ENCODE measurements at places on chromosomes 1 and 21.

GRCh38 chr1:105317976-105318375 is 1568.3 kb downstream of the AMY1C start:
- no peak for DNase-seq

DNA sequence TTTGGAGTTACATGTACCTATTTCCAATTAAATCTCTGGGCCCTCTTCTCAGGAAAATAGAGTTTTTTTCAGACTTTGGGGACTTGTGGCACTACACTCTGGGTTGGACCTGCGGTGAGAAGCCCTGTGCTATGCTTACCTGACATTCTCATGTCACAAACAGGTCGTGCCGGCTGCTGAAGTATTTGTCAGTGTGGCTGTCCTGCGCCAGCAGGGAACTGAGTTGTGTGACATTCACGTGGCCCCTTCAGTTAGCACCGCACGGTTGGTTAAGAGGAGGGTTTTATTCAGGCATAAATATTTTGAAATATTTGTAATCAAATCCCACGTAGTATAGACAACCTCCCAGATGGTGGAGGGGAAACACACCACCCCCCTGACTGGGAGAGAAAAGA is 6.3 kb upstream of the COL6A2 start:
- no peak for DNase-seq

- no peak for DNase-seq
Observed at GRCh38 chr1:54459140-54459539, 52.9 kb upstream of the SSBP3 start.

DNA sequence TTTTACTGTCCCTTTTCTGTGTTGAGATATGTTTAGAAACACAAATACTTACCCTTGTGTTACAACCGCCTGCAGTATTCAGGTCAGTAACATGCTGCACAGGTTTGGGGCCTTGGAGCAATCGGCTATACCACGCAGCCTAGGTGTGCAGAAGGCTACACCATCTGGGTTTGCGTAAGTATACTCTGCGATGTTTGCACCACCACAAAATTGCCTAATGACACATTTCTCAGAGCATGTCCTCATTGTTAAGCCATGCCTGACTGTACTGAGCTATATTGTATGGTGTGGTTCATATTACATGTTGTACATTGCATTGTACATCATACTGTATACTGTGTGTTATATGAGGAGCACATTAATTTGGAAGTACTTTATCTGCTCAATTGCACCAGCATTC is 247.4 kb downstream of the RHOU start:
- no peak for DNase-seq

DNA sequence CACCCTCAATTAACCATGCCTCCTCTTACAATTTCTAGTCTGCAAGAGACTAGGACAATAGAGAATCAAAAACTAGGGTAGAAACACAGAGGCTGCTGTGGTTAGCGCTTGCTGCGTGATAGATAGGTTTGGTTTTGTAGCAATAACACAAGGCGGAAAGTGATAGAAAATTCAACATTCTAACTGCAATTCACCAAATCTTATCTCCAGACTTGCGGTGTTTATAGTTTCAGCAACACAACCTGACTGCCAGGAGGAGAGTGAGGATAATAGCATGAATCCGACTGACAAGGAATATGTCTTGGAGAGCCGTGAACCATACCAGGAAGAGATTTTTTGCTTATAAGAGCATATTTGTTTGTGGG is 30.7 kb upstream of the IFNAR2 start:
- DNase-seq, result no peak

DNA sequence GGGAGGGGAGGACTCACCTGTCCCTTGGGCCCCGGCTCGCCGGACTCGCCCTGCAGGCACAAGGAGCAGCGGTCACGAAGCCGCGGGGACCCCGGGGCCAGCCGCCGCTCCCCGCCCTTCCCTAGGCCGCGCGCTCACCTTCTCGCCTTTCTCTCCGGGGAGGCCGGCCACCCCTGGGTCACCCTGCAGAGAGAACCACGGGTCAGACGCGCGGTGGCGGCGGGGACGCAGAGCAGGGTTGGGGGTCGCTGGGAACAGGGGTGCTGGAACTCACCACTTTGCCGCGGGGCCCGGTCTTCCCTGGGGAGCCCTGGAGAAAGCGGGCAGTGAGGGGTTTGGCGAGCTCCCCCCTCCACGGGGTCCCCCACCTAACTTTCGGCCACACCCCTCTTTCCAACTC is 13.3 kb downstream of the COL9A2 start:
- no peak for DNase-seq

DNA sequence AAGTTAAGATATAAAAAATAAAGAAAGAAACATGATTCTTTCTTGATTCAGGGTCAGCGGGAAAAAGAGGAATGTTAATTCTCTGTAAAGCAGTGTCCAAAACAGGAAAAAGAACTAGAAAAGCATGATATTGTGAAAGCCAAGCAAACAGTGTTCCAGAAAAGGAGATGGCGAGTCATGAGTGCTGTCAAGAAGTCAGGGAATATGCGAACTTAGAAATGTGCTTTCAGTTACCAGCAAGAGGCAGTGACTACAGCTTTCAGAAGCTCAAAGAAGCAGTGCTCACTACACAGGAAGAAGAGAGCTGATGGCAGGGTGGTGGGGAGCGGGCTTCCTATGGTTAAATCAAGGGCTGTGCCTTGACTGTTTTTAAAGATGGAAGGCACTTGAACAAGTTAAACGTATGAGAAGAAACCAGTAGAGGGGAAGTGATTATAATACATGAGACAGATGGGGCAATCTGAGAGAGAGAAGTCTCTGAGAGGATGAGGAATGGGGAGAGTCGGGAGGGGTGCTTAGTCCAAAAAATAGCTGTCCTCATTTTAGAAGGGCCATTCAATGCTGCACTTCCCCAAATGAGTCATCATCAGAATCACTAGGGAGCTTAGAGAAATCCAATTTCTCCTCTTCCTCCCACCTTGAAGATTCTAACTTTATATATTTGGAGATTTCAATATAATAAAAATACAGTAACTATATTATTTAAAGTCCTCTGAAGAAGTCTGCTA is 90.4 kb downstream of the KCNK1 start:
- no peak for DNase-seq

GRCh38 chr1:33696962-33697361 is 166.9 kb upstream of the HMGB4 start:
- DNase-seq, result no peak

DNA sequence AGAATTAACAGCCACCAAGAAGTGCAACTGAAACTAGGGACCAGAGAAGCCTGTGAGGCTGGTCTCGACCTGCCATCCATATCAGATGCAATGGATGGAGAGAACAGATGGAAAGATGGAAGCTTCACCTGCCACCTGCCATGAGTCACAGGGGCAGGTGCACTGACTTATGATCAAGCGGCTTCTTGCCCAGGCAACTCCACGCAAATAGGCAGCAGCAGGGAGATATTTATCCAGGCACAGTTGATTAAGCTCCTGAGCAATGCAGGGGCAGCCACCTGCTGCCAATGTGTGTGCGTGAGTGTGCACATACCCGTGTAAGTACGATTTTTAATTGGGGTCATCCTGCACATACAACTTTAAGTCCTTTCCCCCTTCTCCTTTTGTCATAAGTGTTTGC is 174.2 kb downstream of the PTPRU start:
- DNase-seq, result no peak

DNA sequence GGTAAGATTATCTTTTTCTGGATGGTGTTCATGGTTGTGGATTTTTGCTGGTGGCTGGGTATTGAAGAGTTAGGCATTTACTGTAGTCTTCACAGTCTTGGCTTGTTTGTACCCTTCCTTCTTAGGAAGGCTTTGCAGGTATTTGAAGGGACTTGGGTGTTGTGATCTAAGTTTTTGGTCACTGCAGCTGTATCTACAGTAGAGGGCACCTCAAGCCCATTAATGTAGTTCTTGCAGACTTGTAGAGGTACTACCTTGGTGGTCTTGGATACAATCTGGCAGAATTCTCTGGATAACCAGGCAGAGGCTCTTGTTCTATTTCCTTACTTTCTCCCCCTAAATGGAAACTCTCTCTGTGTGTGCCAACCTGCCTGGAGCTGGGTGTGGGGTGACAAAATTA is 155.8 kb upstream of the BRINP3 start:
- no peak for DNase-seq

- no peak for DNase-seq
Observed at GRCh38 chr1:167052389-167052788, 37.8 kb downstream of the GPA33 start.

- DNase-seq, result no peak
Observed at GRCh38 chr1:203126151-203126865, 1.2 kb upstream of the ADORA1 start.

DNA sequence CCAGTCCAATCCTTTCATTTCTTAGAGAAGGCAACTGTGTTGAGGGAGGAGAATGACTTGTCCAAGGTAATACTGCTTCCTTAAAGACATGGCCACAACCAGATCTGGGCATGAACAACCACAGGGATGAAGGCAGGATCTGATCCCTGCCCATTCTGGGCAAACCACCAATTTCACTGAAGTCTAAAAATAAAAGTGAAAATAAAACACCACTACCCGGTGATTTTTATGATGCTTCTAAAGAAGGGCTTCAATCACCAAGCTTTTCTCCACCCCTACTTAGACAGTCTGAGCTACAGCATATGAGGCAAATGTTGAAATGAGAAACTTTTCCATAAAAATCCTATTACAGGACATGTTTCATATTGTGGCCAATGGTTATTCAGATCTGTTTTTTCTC is 133.0 kb downstream of the PTPN14 start:
- no peak for DNase-seq

GRCh38 chr1:192807211-192808162 is 1.4 kb upstream of the RGS2 start:
- no peak for DNase-seq

- no peak for DNase-seq
Observed at GRCh38 chr1:235088430-235088829, 40.2 kb downstream of the TOMM20 start.

GRCh38 chr1:44347280-44347679 is 7.8 kb downstream of the ERI3 start:
- DNase-seq, result no peak

GRCh38 chr1:29674627-29675326 is 438.5 kb downstream of the PTPRU start:
- no peak for DNase-seq

- DNase-seq, result no peak
Observed at GRCh38 chr1:94729267-94729666, 90.9 kb upstream of the SLC44A3 start.

- no peak for DNase-seq
Observed at GRCh38 chr1:3657096-3657475, 4.8 kb downstream of the TP73 start.

- no peak for DNase-seq
Observed at GRCh38 chr21:44043613-44044012, 31.5 kb downstream of the TRAPPC10 start.

GRCh38 chr1:81760477-81761097 is 40.1 kb upstream of the ADGRL2 start:
- DNase-seq, result no peak

DNA sequence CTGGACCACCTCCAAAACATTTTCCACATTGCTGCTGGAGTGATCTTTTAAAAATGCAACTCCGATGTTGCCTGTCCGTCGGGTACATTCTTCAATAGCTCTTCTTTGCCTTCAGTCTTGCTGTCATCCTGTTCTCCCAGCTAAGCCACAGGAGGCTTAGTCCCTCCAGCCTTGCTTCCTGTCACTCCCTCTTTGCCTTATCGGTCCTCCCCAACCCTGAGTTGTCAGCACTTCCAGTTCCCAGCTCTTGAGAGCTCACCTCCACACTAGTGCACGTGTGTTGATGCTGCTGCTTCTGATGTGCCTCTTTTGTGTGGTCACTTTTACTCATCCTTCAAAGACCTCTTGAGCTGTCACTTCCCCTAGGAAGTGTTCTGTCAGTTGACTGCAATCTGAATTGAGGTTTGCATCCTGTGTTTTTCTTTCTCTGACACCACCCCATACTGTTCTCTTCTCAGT is 15.3 kb downstream of the UCK2 start:
- no peak for DNase-seq

DNA sequence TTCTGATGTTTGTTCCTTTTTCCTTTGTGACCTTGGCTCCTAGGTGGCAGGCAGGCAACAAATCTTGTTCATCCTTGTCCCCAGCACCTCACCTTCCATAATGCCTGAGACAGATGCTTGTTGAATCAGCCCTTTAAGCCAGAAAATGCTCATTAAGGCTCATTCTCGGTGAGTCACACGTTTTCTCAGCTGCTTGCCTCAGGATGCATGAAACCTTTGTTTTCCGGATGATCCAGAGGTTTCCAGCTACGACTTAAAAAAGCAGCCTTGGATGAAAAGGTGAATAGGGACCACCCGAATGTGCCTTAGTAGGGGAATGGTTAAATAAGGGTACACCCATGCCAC is 4.6 kb upstream of the ATP13A2 start:
- DNase-seq, result no peak

DNA sequence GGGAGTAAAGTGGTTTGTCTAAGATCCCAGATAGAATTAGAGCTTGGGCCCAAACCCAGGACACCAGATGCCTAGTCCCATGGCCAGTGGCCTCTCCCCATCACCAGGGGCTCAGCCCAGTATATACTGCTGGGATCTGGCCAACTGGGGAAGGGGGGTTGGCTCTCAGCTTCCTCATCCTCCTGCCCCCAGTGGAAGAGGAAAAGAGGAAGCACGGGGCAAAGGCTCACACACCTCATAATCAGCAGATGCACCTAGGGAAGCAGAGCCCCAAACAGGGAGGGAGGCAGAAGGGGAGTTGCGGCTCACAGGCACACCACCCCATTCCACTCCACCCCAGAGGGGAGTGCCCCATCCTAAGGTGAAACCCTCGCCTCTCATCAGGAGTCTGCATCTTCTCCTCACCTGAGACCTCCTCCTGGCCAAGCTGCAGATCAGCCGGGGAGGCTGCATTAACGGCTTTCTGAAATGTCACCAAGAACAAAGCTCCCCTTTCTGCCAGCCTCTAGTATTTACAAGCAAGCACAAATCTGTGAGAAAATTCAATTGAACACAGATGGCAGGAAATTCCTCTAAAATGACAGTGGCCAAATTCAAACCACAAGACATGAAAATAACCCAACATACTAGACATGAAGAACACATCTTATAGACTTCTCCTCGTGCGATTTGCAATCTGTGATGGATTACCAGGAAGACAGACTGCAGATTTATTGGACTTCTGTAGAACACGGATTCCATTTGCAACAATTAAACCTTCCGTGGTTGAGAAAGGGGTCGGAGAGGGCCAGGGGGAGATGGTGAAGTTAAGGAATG is 82.8 kb downstream of the GLIS1 start:
- no peak for DNase-seq

DNA sequence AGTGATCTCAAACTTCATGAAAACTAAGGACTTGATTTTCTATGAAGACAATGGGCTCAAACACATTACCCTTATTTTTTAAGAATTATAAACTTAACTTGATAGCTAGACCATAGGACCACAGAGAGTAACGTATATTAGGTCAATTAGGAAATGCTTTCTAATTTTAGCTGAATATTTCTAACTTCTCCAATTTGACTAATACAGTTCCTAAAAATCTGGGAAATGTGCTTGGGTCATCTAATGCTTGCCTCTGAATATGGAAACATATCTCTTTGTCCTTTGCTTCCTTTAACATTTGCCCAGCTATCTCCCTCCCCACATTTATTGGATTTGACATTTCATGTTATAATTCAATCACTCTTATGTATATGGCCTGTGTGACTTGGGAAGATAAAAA is 141.4 kb downstream of the LHX8 start:
- no peak for DNase-seq

Data from left ventricle myocardium superior (tissue), 1 donor.